Mucosa of gallbladder (tissue), 1 donor: ENCODE measurements at places on chromosomes 11 and 22.

GRCh38 chr11:116114198-116114651 lies 610.0 kb upstream of the CADM1 start:
- DNase-seq, result no peak

- DNase-seq, result no peak
Measured at GRCh38 chr22:36267058-36267457, 14.1 kb downstream of the APOL1 start.

- DNase-seq, result no peak
Measured at GRCh38 chr11:116874251-116874650, 36.8 kb upstream of the APOA1 start.

GRCh38 chr11:107864591-107864990 lies 6.0 kb upstream of the SLC35F2 start:
- no peak for DNase-seq

GRCh38 chr11:72599325-72600117 lies 74.7 kb downstream of the PDE2A start:
- no peak for DNase-seq

GRCh38 chr22:21606775-21607174 lies 23.0 kb downstream of the YDJC start:
- no peak for DNase-seq

GRCh38 chr11:132158696-132159095 lies 788.3 kb downstream of the NTM start:
- no peak for DNase-seq
